ENCODE measurements at places on chromosomes 13 and 19.
A peak's percentile ranks its signal among the peaks of the same experiment; 100 is the strongest.

DNA sequence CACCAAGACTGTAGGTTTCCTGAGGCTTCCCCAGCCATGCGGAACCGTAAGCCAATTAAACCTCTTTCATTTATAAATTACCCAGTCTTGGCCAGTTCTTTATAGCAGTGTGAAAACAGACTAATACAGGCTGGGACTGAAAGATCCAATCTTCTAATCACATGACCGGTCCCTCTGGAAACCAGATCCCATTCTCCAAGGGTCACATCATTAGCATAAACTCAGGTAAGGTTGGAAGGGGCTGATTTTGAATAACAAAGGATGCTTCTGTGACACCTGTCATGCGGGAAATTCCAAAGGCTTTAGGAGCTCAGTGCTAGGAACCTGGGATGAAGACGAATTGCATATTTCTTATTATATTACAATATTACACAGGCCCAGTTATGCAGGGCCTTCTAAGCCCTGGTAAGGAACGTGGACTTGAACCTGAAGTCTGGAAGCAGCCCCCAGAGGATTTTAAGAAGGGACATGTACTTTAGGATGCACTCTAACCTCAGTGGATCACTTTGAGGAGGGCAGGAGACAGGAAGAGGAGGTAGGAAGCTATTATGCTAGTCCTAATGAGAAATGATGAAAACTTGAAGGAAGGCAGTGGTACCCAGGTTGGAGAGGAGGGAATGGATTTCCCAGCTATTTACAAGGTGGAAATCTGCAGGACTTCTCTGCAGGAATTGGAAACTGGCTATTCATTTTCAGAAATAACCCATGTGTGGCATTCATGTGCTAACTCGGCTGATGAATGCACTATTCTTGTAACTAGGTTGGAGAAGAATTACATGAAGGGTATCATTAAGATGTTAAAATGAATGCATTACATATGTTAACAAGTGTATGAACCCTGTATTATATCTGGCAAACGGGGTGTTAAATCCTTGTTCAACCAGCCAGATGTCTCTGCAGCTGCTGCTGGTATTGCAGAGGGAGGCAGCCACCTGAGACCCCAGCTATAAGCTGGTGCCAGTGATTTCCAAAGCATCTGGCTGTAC lies 19.3 kb downstream of the TNFSF11 start:
- DNase-seq, result no peak

- no peak for DNase-seq
Measured at GRCh38 chr19:28322491-28322890, 890.5 kb downstream of the UQCRFS1 start.

DNA sequence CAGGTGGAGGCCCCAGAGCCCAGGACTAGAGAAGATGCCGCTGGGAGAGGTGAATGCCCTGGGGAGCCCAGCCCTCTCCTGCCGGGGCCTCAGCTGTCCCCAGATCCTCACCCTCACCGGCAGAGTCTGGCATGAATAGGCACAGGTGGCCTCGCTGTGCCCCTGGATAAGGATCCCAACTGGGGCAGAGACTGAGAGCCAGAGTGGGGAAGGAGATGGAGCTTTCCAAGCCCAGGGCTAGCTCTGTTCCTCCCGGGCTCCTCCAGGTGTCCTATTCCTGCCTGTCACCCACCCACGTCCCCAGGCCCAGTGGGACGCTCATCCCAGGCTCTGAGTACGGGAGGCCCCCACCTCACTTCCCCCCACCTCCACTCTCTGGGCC lies 16.5 kb downstream of the PRR36 start:
- DNase-seq, result no peak

GRCh38 chr13:25958986-25959385 lies 92.8 kb downstream of the SHISA2 start:
- no peak for DNase-seq

- DNase-seq, result no peak
Measured at GRCh38 chr13:51276636-51277035, 54.4 kb downstream of the FAM124A start.

- no peak for DNase-seq
Measured at GRCh38 chr13:110197026-110197425, 109.9 kb downstream of the COL4A1 start.

- no peak for DNase-seq
Measured at GRCh38 chr19:48751845-48752495, 471 bp downstream of the FUT1 start.

DNA sequence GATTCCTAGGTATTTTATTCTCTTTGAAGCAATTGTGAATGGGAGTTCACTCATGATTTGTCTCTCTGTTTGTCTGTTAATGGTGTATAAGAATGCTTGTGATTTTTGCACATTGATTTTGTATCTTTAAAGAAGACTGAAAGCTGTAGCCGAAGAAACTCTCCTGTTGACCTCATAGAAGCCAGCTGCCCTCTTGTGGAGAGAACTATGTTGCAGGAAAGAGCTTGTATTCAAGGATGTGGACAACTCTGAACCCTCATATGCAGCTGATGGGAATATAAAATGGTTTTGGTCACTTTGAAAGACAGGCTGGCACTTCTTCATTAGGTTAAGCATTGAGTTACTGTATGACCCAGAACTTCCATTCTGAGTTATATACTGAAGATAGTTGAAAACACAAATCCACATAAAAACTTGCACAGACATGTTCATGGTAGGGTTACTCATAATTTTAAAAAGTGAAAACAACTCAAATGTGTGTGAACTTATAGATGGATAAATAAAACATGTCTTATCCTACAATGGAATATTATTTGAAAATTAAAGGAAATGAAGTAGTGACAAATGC lies 65.8 kb upstream of the SLITRK6 start:
- peak; percentile 1 for DNase-seq

GRCh38 chr13:79861731-79862130 lies 380.8 kb downstream of the NDFIP2 start:
- no peak for DNase-seq

- peak; percentile 78 for DNase-seq
Measured at GRCh38 chr19:41570639-41571112, 5.3 kb upstream of the CEACAM21 start.

GRCh38 chr19:39317476-39317875 lies 3.2 kb downstream of the LRFN1 start:
- no peak for DNase-seq

GRCh38 chr13:51793570-51794271 lies 10.2 kb downstream of the DHRS12 start:
- DNase-seq, result no peak

- DNase-seq, result no peak
Measured at GRCh38 chr13:19605161-19605955, 28.1 kb upstream of the MPHOSPH8 start.

DNA sequence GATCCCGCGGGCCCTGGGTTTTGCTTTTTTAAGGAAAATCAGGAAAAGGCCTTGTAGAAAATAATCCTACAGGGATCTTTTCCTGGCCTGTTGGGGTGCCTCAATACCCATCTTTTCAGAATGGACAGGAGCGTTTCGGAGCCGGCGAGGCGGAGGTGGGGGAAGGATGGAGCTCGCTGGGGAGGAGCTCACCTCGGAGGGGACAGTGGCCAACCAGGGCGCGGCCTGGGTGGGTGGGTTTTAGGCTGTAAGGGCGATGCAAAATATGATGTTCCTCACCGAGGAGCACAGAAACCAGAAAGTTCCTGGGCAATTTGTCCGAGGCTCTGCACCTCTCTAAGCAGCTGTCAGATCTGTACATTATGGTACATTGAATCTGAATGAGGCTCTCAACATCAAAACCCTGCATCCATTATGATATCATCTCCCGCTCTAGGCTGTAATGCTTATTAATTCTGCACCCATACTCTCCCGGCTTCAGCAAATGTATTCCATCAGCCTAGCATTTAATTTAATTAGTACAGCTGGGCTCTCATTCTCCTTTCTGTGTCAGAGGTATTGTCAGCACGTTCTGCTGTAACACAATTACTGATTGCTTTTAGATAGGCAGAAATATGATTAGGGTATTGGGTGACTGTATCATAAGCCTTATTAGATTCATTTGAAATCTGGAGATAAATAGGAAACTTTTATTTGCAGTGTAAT lies 90.3 kb upstream of the SOX1 start:
- DNase-seq, result no peak

GRCh38 chr13:45200701-45201232 lies at the start of gene KCTD4:
Gene KCTD4 (minus strand): TSS chr13:45201045. CDS start chr13:45194567, 6,478 bp downstream.
- DNase-seq, result no peak

DNA sequence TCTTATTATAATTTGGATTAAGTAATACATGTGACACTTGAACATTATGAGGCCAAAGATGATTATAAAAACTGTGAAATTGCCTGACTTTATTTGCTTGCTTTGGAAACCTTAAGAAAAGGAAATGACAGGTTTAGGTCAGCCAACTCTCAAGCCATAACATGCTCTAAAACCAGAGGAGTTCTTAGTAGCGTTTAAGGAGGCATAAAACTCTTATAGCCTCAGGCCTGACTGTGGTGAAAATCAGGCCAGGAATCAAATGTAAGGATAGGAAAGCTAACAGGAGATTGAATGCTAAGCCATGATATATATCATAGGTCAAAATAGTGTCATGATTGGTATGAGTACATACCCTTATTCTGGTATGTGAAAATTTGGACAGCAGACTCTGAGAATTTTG lies 1142.4 kb upstream of the MIR17HG start:
- no peak for DNase-seq

- DNase-seq, result no peak
Measured at GRCh38 chr19:19075126-19075525, 11.3 kb downstream of the SLC25A42 start.

DNA sequence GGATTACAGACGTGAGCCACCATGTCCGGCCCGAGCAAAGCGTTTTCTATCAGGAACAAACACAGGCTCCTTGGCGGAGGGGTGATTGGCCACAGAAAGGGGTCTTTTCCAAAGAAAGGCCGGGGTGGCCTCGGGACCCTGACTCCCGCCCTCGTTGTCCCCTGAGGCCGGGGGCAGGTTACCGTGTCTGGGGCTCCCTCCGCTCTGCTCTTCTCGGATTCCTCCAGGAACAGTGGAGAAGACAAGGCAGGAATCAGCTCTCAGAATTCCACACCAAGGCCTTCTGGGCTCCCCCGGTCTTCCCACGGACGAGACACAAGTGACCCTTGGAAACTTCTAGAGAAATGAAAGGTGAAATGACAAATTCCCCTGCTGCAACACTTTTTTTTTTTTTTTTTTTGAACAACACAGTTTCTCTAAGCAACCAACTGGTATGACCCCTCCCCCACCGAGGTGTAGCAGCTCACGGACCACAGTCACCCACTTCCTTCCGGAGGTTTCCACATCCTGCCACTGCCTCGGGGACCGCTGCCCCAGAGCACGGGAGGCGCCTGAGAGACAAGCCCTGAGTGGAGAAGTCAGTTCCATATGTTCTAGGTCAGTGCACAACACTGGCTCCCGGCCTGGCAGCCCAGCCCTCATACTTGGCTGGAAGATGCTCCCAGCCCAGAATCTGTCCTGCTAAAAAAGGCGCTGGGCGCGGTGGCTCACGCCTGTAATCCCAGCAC lies 11.0 kb downstream of the MOB3A start:
- no peak for DNase-seq

DNA sequence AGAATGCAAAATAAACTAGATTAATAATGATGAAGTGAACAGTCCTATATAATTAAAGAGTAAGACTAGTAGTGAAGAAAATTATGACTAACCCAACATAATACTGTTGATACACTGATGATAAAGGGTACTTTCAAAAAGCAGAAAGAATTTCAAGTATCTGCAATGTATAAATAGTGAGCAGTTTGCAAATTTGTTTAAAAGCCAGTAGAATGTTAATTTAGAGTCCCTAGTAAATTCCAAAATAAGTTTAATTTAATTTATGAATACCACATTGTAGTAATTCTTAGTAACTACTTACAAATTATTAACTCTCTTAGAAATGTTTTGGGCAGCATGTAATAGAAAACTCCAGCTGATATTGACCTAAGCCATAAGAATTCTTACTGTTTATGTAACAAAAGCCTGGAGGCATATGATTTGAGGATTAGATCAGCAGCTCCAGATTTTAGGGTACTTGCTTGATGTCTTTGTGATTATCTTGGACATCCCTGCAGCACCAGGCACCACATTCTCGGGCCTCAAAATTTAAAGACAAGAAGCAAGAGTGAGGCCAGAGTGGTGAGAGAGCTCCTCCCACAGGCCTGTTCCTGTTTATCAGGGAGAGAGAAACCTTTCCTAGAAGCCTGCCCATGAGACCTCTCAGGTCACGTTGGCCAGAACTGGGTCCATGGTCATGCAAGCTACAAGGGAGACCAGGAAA lies 67.6 kb upstream of the TDRD3 start:
- peak; percentile 59 for DNase-seq

GRCh38 chr19:18041054-18041453 lies 33.1 kb downstream of the ARRDC2 start:
- DNase-seq, result no peak

DNA sequence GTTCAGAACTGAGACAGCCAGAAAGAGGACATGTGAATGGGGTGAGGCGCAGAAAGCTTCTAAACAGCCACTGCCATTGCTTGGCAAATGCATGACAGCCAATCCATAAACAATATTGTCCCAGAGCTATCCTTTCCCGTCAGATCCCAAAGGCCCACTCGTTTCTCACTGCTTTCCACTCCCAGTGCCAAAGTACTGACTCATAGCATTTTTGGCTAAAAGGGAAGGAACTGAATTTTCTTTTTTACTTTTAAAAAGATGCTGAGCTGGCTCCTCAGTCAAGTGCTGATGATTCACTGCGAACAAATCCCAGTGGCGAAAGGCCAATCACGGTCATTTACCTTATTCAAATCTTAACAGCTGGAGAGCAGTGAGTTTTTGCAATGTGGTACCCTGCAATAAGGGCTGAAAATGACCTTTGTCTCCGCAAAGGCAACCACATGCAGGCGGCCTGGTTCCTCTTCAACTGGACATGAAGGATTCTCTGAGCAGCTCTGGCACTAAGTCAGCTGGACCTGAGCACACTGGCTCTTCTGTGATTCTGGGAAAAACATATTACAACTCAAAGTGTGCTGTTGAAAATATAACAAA lies 151.7 kb downstream of the DCLK1 start:
- DNase-seq, result no peak

- DNase-seq, result no peak
Measured at GRCh38 chr19:3071768-3072167, 9.5 kb upstream of the TLE5 start.

GRCh38 chr19:18995804-18996241 lies 37.5 kb downstream of the SUGP2 start:
- DNase-seq, result peak; percentile 93

GRCh38 chr13:48412881-48413351 lies at the start of gene LPAR6:
Gene LPAR6 (minus strand): TSS chr13:48413113. CDS start chr13:48412423, 690 bp downstream.
- peak; percentile 87 for DNase-seq

GRCh38 chr13:60707878-60708277 lies 310.9 kb downstream of the TDRD3 start:
- DNase-seq, result no peak

DNA sequence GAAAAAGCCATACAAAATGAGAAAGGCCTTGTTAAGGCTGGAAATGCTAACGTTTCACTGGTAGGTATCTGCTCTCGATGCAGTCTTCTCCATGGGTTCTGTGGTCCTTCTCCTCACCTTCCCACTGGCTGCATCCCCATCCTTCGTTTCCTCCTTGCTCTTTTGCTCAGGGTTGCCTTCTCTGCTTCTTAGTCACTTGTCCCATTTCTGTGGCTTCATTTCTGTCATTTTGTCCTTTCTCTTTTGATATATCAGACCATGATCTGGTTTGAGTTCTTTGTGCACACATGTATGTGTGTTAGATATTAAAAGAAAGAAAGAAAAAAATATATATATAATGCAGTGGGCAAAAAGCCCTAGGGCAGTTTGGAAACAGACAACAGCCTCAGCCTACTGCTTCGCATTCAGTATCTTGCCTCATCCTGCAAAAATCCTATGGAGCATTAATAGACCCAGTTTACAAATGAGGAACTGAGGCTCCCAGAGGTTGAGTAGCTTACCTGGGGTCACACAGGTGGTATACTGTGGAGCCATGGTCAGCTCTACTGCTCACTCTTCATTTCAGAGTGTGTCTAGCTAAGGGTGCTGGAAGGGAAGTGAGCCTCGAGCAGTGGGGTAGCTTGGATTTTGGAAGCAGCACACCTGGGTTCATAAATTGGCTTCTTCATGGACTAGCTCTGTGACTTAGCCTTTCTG lies 57.6 kb upstream of the MEDAG start:
- no peak for DNase-seq

Data from cardiac muscle cell (in vitro differentiated cells and primary cell).